ENCODE measurements at places on chromosomes 11 and 22.

DNA sequence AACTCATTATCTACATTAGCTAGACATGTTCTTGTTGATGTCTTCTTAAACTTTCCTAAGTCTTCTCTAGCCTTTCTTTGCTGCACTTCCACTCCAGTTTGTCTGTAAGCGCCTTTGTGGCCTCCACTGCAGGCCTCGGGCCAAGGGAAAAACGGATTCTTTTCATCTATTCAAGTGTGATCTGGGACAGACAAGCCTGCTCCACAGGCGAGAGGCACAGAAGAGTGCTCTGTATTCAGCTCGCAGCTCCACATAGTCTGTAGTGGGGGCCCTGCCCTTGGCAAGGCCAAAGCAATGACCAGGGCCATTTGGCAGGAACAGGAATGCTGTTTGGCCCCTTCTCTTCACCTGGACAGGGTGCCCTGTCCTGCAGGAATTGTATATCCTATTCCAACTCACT lies 84.1 kb upstream of the BARX2 start:
- DNase-seq, result no peak

- DNase-seq, result no peak
Measured at GRCh38 chr11:74138572-74138971, 32.2 kb downstream of the C2CD3 start.

GRCh38 chr11:128294671-128295050 lies 292.7 kb downstream of the ETS1 start:
- DNase-seq, result no peak

- no peak for DNase-seq
Measured at GRCh38 chr11:47061429-47062178, 115.1 kb downstream of the ARFGAP2 start.

- DNase-seq, result no peak
Measured at GRCh38 chr22:29604076-29604360, 585 bp downstream of the NF2 start.

GRCh38 chr11:85180528-85180927 lies 446.6 kb downstream of the DLG2 start:
- DNase-seq, result no peak
